ENCODE measurements at places on chromosomes 11 and 22.
A peak's percentile ranks its signal among the peaks of the same experiment; 100 is the strongest.

DNA sequence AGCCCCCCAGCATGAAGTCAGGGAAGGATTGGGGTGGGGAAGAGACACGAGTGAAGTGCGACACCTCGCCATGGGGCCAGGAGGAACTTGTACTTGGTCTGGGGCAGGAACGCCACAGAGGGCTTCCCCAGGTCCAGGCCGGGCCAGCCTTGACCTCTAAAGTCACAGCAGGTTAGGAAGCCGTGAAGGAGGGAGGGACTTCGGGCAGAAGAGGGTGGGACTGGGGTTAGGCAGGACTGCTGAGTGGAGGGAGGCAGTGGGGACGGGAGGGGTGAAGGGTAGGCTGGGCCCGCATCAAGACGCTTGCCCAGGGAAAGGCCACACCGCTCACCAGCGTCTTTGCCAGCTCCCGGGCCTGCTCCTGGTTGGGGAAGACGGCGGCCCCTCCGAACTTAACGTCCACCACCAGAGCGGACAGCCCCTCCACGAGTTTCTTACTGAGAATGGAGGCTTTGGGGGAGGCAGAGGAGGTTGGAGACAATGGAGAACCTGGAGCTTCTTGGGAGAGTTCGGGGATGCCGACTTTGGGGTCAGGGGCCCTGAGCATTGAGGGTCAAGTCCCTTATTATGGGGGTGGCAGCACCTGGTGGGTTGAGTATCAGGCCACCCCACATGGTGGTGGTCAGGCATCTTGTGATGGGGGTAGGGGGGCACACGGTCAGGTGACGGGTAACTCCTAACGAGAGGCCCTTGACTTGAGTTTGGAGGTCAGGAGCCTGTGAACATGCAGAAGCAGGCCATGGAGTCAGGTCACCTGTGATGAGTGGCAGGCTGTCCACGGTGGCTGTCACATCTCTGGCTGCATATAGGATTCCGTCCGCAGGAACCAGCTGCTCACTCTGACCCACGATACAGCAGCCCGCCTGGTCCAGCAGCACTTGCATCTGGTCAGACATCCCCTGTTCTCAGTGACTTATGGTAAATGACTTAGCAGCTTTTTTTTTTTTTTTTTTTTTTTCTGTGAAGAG lies 1.7 kb upstream of the SCO2 start:
- no peak for DNase-seq

DNA sequence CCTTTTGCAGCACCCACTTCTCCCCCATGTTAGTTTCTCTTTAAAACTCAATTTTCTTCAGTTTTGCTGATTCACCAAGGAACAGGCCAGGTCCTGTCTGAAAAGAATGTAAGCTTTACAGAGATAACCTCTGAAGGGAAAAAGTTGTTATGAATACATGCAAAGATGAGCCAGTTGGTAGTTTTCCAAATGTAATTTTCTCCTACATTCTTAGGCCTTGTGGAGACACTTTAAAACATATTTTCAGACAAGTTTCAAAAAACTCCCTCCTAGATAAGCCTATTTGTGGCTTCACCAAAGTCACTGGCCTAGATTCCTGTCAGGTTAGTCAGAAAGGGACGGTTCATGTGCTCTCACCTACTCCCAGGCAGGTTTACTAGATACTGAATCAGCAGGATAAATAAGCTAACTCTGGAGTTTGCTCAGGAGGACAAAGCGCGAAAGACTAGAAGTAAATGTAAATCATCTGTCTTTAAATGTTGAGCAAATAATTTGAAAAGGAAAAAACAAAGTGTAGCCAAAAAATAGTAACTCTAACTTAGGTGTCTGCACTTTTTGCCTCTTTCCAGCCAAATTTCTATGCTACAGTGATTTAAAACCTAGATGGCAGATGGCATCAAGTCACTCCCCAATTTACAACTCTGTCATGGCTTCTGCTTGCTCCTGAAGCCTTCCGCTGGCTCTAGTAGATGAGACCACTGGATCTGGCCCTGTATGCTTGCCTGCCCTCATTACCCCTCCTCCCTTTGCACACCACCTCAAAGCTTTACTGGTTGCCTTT lies 4.9 kb upstream of the ATP6V1E1 start:
- no peak for DNase-seq

GRCh38 chr11:65427691-65428577 lies 5.3 kb downstream of the NEAT1 start:
- peak; percentile 27 for DNase-seq

GRCh38 chr22:22746061-22746962 lies 101.9 kb downstream of the GGTLC2 start:
- DNase-seq, result no peak

- DNase-seq, result no peak
Measured at GRCh38 chr11:78535027-78535426, 39.6 kb downstream of the NARS2 start.

All from central memory CD4-positive, alpha-beta T cell (primary cell).